B cell (primary cell): ENCODE measurements at places on chromosomes 7 and 10. TPM values are rescaled to one million over a fixed set of nuclear protein-coding genes. Genes with fewer than 3 reads are reported as not detected.

DNA sequence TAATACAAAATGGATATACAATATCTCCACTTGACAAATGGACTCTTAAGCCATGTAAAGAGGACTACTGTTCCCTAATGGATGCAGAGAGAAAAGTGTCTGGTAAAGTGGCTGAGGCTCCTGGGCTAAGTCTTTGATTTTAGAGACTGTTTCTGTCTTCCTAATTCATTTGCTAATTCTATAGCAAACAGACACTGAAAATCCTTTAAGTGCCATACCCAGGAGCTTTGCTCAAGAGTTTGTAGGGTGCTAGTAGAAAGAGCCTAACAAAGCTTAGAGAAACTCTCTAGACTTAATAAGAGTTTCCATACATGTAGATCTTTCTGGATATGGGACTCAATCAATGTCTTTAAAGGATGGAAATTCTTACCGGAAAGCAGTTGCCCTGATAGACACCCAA, 16.7 kb downstream of the CEP55 start:
- no peak overlapping the region for H3K4me3 ChIP-seq
- no peaks in the 10 kb centered on the region for H3K27me3 ChIP-seq
- no peaks in the 10 kb centered on the region for H3K36me3 ChIP-seq
- DNase-seq, result no peak
- H3K4me1 ChIP-seq, result peaks cover 3% of the 10 kb centered on the region
- no peak overlapping the region for H3K27ac ChIP-seq

- DNase-seq, result no peak
- H3K4me1 ChIP-seq, result peaks cover 14% of the 10 kb centered on the region
- H3K4me3 ChIP-seq, result no peak overlapping the region
- H3K36me3 ChIP-seq, result no peaks in the 10 kb centered on the region
These were observed 86.8 kb upstream of the CHST15 start for GRCh38 chr10:124180044-124180745.

PAPOLB gene
- 0.07 TPM in 1 of 2 replicates, not detected in the other for total RNA-seq

DNA sequence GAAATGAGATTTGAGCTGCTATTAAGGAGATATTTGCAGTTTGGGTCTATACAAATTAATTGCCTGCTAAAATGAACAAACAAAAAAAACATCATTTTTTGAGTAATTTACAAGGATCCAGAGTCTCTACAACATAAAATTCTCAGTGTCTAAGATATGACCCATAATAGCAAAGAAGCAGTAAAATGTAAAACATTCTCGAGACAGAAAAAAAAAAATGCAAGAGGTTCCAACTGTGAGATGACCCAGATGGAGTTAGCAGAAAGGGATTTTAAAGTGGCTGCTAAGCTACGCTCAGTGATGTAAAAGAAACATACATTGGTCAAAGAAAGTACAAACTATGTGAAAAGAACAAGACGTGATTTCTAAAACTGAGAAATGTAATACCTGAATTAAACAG, 471.0 kb downstream of the SH2D4B start:
- no peak overlapping the region for H3K4me3 ChIP-seq
- no peaks in the 10 kb centered on the region for H3K36me3 ChIP-seq
- H3K4me1 ChIP-seq, result no peaks in the 10 kb centered on the region
- DNase-seq, result no peak

LEP gene
- not detected in 2 replicates for total RNA-seq

- H3K27ac ChIP-seq, result no peak overlapping the region
- H3K4me1 ChIP-seq, result no peaks in the 10 kb centered on the region
- DNase-seq, result no peak
- no peak overlapping the region for H3K4me3 ChIP-seq
- no peaks in the 10 kb centered on the region for H3K36me3 ChIP-seq
These were observed 66.4 kb downstream of the ST8SIA6 start for GRCh38 chr10:17387861-17388503.

GRCh38 chr7:20927976-20928375, 141.3 kb upstream of the SP8 start:
- H3K4me3 ChIP-seq, result no peak overlapping the region
- no peak overlapping the region for H3K27ac ChIP-seq
- no peaks in the 10 kb centered on the region for H3K27me3 ChIP-seq
- no peaks in the 10 kb centered on the region for H3K4me1 ChIP-seq
- no peaks in the 10 kb centered on the region for H3K36me3 ChIP-seq

DNA sequence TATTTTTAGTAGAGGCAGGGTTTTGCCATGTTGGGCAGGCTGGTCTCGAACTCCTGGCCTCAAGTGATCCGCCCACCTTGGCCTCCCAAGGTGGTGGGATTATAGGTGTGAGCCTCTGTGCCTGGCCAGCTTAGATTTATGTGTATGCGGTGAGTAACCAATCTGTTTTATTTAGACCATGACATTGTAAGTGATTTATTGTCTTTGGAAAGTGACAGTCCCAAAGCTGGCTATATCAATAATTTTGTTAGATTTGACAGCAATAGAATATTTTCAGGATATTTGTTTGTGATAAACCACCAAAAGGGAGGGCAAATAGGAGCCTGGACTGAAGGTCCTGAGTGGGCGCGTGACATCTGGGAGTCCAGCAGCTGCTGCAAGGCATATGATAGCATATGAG, 75.7 kb downstream of the XRCC2 start:
- no peak overlapping the region for H3K4me3 ChIP-seq
- H3K27me3 ChIP-seq, result no peaks in the 10 kb centered on the region
- no peak for DNase-seq

DNA sequence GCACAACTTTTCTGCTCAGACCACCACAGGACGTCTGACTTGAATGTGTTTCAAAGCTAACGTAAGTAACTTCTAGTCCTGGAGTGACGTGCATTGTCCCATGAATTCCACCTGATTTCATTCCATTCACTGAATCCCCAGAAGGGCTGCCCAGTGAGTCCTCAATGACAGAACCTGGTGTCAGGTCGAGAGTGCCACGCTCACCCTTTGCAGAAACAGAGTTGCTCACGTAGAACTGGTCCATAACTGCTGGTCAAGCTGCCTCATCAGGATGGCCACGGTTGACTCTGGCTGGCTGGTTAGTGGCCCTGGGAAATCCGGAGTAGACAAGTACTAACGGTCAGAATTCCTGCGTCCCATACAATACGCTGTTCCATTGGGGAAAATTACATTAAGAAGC, 50.6 kb upstream of the UBE3C start:
- no peak overlapping the region for H3K4me3 ChIP-seq
- H3K36me3 ChIP-seq, result no peaks in the 10 kb centered on the region
- H3K27me3 ChIP-seq, result no peaks in the 10 kb centered on the region
- DNase-seq, result no peak
- H3K4me1 ChIP-seq, result no peaks in the 10 kb centered on the region
- no peak overlapping the region for H3K27ac ChIP-seq

- no peaks in the 10 kb centered on the region for H3K36me3 ChIP-seq
- no peak overlapping the region for H3K4me3 ChIP-seq
- DNase-seq, result no peak
- no peaks in the 10 kb centered on the region for H3K27me3 ChIP-seq
- H3K4me1 ChIP-seq, result no peaks in the 10 kb centered on the region
These were observed 16.5 kb downstream of the CPN1 start for GRCh38 chr10:100065084-100065660.

- no peaks in the 10 kb centered on the region for H3K36me3 ChIP-seq
- H3K27ac ChIP-seq, result no peak within 1 kb of the TSS
- peak within 1 kb of the TSS; percentile 63 for H3K4me3 ChIP-seq
- no peaks in the 10 kb centered on the region for H3K4me1 ChIP-seq
- H3K27me3 ChIP-seq, result no peaks in the 10 kb centered on the region
- peak; percentile 93 for DNase-seq
These were observed at the start of gene MORN4 for GRCh38 chr10:97632949-97633884. MORN4 (minus strand) TSS chr10:97633500; CDS start chr10:97619653, 13,847 bp downstream.

- no peaks in the 10 kb centered on the region for H3K36me3 ChIP-seq
- DNase-seq, result no peak
- no peak overlapping the region for H3K4me3 ChIP-seq
- no peak overlapping the region for H3K27ac ChIP-seq
- no peaks in the 10 kb centered on the region for H3K4me1 ChIP-seq
- H3K27me3 ChIP-seq, result no peaks in the 10 kb centered on the region
These were observed 196.1 kb upstream of the PRSS1 start for GRCh38 chr7:142553216-142553615.

RGR gene
- not detected in 2 replicates for total RNA-seq

DNA sequence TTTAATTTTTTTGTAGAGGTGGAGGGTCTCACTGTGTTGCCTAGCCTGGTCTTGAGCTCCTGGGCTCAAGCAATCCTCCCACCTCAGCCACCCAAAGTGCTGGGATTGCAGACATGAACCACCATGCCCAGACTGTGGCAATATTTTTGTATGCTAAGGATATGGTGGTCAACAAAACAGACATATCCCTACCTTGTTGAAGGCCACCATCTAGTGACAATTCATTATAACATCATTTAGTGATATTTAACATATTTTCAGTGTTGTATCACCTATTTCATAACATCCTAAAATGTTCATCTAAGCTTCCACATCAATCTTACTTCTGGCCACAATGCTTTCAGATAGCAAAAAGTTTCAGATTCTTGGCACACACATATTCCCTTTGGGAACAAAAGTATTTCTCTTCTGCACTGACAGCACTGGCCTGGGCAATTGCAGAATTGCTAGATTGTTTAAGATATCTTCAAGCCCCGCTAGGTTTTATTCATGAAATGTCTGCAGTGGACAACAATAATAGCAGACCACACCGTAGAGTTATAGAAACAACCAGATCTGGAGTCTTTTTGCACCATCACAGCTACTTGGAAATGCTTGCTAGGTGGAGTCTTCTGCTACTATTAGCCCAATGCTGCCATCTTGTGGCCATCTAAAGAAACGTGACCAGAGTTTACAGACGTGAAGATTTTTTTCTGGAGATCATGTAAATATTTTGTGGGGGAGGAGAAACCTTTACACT, 58.4 kb downstream of the DNAJC12 start:
- peaks cover 38% of the 10 kb centered on the region for H3K4me1 ChIP-seq
- H3K27me3 ChIP-seq, result no peaks in the 10 kb centered on the region
- no peak overlapping the region for H3K4me3 ChIP-seq
- peak; percentile 90 for DNase-seq

DNA sequence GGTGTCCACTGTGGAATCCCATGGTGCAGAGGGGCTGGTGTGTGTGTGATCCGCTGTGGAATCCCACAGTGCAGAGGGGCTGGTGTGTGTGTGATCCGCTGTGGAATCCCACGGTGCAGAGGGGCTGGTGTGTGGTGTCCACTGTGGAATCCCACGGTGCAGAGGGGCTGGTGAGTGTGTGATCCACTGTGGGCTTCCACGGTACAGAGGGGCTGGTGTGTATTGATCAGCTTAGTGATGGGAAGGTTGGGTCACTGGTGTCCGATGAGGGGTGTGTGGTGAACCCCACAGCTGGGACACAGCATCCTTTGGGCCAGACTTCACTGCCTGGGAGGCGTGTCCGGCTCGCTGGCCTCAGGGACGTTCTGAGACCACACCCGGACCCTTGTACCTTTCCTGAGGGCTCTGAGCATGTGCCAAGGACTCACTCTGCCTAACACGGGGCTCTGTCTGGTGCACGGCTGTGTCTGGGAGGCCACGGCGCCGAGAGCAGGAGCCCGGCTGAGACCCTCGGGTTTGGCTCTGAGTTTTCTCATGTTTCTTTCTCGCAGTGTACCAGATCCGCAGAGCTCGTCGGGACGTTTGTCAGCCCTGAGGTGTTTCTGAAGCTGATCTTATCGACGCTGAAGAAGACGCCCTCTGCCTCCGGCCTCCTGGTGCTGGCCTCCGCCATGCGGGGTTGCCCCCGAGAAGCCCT, 29.3 kb upstream of the PRKAR1B start:
- no peak for DNase-seq
- H3K4me3 ChIP-seq, result no peak overlapping the region
- peaks cover 37% of the 10 kb centered on the region for H3K36me3 ChIP-seq
- H3K27ac ChIP-seq, result no peak overlapping the region
- no peaks in the 10 kb centered on the region for H3K27me3 ChIP-seq

DNA sequence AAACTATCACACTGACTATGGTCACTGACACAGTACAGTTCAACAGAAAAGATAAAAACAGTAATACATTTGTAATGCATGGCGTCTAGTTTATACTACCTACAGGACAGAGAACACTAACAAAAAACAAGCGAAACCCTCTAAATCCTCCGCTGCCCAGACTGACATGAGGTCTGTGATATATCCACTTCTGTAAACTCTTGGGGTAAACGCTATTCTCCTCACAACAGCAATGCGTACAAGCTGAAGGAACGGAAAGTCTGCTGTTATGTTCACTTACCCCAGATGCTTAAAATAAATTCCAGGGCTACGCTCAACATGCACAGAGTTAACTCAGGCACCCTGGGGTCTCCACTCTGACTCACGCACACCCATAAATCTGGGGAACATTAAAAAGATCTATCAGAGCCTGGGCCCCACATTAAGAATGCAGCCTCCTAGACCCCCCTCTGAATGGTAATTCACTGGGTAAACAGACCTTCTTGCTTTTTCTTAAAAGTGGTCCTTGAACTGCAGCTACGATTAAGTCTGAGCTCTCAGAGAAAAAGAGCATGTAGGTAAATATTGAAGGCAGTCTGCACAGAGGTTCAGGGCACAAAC, 105.6 kb downstream of the CTBP2 start:
- peaks cover 22% of the 10 kb centered on the region for H3K27me3 ChIP-seq
- no peak overlapping the region for H3K4me3 ChIP-seq
- H3K27ac ChIP-seq, result no peak overlapping the region
- no peaks in the 10 kb centered on the region for H3K36me3 ChIP-seq
- H3K4me1 ChIP-seq, result peaks cover 8% of the 10 kb centered on the region

GRCh38 chr7:127530148-127530547, 55.2 kb downstream of the GCC1 start:
- H3K4me3 ChIP-seq, result no peak overlapping the region
- no peaks in the 10 kb centered on the region for H3K36me3 ChIP-seq
- no peaks in the 10 kb centered on the region for H3K4me1 ChIP-seq
- no peaks in the 10 kb centered on the region for H3K27me3 ChIP-seq
- H3K27ac ChIP-seq, result no peak overlapping the region

- H3K27me3 ChIP-seq, result no peaks in the 10 kb centered on the region
- H3K4me3 ChIP-seq, result no peak overlapping the region
- H3K36me3 ChIP-seq, result no peaks in the 10 kb centered on the region
- peaks cover 12% of the 10 kb centered on the region for H3K4me1 ChIP-seq
- DNase-seq, result peak; percentile 75
These were observed 395.6 kb downstream of the TNS3 start for GRCh38 chr7:47186316-47186715.

GRCh38 chr7:30888747-30889146, 22.9 kb upstream of the AQP1 start:
- H3K4me1 ChIP-seq, result no peaks in the 10 kb centered on the region
- no peak for DNase-seq
- H3K4me3 ChIP-seq, result no peak overlapping the region
- no peaks in the 10 kb centered on the region for H3K27me3 ChIP-seq
- H3K27ac ChIP-seq, result no peak overlapping the region
- no peaks in the 10 kb centered on the region for H3K36me3 ChIP-seq

GRCh38 chr7:150944066-150945042, 33.8 kb downstream of the KCNH2 start:
- no peak for DNase-seq
- no peaks in the 10 kb centered on the region for H3K36me3 ChIP-seq
- H3K4me3 ChIP-seq, result no peak overlapping the region

- no peak for DNase-seq
- H3K4me1 ChIP-seq, result peaks cover 15% of the 10 kb centered on the region
- peak within 1 kb of the TSS; percentile 29 for H3K4me3 ChIP-seq
- H3K27me3 ChIP-seq, result peaks cover 15% of the 10 kb centered on the region
- no peak within 1 kb of the TSS for H3K27ac ChIP-seq
- H3K36me3 ChIP-seq, result no peaks in the 10 kb centered on the region
These were observed at the start of gene CNTNAP2 for GRCh38 chr7:146116521-146117222. CNTNAP2 (plus strand) TSS chr7:146116801; CDS start chr7:146116877, 76 bp downstream.
